Endodermal cell (in vitro differentiated cells): ENCODE measurements at places on chromosomes 4 and X. TPM values are rescaled to one million over a fixed set of nuclear protein-coding genes. Genes with fewer than 3 reads are reported as not detected.
A peak's percentile ranks its signal among the peaks of the same experiment; 100 is the strongest.

DNA sequence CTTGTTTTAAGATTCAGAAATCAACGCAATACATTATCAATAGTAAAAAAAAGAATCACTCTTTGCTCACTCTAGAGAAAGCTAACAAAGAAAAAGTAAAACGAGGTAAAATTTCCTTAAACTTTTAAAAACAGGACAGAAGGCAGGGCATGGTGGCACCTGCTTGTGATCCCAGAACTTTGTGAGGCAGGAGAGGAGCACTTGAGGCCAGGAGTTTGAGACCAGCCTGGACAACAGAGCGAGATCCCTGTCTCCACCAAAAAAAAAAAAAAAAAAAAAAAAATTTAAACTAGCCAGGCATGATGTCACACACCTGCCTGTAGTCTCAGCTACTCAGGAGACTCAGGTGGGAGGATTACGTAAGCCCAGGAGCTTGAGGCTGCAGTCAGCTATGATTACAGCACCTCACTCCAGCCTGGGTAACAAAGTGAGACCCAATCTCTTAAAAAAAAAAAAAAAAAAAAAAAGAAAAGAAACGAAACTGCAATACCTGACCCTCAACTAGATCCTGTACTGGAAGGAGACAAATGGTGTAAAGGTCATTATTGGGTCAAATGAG, 3.5 kb downstream of the CCNI start:
- DNase-seq = no peak

Gene SMARCA1
- 73.6 to 83.3 TPM (median 81.7 TPM) in 3 replicates for total RNA-seq

DNA sequence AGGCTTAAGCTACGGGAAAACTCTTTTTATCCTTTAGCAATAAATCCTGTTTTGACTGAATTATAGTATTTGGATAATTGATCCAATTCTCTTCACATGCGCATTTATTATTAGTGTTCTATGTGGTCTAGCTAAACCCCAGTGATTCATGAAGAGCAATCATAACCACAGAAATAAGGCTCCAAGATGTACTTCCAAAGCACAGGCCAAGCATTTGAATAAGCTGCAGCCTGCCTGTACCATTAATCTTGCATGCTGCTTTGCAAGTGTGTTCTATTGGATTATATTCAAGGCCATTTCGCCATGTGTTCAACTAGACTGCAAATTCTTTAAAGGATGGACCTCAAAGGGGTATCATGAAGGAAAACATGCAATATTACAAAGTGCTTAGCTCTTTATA, 385.2 kb upstream of the FAT1 start:
- no peak for DNase-seq

- no peak for DNase-seq
Measured at GRCh38 chr4:168453146-168453545, 27.1 kb downstream of the DDX60L start.

DNA sequence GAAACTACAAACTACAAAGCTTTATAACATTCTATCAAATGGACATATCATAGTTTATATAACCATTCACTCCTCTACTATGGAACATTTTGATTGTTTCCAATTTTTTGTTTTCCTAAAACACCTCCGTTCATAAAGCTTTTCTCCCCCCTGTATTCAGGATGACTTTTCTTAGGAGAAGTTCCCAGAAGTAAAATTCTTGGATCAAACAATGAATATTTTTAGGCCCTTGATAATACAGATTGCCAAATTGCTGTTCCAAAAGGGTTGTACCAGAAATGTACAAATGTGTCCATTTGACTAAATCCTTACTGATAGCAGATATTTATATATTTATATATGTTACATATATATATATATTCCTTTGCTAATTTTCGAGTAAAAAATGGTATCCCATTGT, 77.8 kb downstream of the GPC3 start:
- no peak for DNase-seq

DNA sequence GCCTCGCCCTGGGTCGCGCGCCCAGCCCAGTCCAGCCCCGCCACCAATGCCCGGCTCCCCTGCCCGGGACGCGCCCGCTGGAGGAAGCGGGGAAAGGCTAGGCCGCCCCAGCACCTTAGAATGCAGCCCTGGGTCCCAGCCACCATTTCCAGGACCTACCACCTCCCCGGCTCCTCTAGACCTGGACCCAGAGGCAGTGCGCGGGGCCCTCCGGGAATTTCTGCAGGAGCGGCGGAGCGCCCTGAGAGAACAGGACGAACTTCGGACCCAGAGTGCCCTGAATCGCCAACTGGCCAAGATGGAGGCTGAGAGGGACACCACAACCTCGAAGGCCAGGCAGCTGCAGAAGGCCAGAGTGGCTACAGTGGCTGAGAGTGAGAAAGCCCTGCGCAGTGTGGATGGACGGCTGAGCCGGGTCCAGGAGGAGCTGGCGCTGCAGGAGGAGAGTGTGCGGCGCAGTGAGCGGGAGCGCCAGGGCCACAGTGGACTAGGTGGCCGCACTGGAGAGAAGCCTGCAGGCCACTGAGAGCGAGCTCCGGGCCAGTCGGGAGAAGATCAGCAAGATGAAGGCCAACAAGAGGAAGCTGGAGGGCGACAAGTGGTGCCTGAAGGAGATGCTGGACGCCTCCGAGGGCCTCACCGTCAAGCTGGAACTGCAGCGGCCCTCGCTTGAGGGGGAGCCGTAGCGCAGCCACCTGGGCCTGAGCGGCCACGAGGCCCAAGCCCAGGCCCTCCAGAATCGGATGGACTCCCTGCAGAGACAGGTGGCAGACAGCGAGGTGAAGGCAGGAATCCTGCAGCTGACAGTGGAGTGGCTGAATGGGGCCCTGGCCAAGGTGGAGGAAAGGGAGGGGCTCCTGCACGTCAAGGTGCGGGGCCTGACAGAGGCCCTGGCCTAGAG, 15.5 kb downstream of the SMIM10L2A start:
- DNase-seq = no peak

DNA sequence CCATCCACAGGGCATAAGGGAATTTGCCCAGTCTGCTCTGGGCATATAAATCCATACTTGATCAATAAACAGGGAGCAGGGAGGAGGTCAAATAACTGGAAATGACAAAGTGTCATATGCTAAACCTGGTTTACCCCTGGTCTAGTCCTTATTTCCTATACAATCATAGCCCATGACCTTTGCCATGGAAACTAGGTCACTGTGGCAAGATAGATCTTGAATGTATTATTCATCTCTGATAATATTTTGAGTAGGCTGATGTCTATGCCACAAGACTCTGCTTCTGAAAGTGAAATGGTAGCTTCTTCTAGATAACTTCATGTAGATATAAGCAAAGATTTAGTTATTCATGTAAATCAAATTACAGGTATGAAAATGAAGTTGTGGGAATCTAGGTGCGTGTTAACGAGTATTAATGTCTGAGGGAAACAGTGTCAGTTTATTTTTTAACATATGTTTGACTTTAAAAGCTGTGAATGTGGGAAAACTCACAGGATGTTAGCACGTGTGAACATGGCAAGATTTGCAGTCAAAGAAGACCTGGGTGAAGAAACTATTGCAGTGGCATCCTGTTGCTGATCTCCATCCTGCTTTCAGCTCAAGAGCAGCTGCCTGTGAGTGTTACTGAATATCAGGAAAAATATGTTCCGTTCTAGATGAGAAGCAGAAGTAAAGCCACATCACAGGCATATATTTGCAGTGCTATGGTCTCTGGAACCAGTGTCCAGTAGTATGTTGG, 81.8 kb upstream of the NDP start:
- DNase-seq = no peak

DNA sequence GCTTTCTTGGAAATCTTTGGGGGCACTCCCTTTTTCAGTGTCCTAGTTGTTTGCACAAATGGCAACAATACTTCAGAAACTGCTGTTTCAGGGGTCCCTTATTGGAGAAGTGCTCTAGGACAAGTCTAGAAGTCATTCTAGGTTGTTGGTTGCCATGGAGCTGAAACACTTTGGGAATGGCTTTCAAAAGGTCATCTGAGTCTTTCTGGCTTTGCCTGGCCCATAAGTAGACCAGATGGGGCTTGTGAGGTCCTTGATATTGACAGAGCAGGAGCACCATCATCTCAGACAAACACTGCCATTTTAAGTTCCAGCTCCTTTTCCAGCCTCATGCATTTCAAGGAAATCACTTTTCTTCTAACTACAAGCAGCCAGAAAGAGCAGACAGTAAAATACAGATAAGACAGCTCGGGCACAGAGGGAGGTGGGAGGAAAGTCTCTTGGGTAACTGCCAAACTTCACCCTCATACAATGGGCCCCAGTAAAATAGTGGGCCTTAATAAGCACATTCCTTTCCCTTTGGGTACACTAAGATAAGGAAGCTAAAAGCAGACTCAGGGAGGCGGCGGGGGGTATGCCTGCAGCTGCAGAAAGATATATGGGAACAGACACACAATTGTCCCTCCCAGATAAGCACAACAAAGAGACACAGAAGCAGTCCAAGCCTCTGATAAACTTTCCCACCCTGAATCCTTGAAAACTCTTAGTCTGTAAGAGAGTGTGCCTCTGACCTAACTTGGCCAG, 8.5 kb upstream of the NXF3 start:
- peak; percentile 66 for DNase-seq

Gene SERPINA7
- not detected in 3 replicates for total RNA-seq

Gene EMCN
- total RNA-seq = not detected in 2 replicates

Gene NEUROG2
- not detected in 3 replicates for total RNA-seq

GRCh38 chrX:38574858-38575257, 13.5 kb downstream of the TSPAN7 start:
- DNase-seq = no peak

Gene CENPI
- 14.9 to 36.9 TPM (median 32.6 TPM) in 3 replicates for total RNA-seq

Gene SPACA5
- total RNA-seq = not detected in 2 replicates

Gene JADE1
- total RNA-seq = 50.8 and 57.2 TPM in 2 replicates

DNA sequence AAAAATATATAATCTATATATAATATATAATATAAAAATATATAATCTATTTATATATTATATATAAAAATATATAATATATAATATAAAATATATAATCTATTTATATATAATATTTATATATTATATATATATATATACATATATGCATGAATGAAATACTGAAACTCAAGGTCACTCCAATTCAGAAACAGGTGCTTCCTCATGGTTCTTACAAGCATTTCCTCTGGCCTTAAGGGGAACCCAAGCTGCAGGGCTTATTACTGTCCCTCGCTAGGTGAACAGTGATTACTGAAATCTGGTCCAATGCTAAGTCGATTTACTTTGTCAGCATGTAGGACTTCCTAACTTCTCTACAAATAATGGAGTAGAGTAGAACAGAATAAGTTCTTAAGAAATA, 174.3 kb downstream of the GPM6A start:
- no peak for DNase-seq

- no peak for DNase-seq
Measured at GRCh38 chrX:19629541-19629940, 114.2 kb upstream of the MAP3K15 start.

GRCh38 chr4:2832309-2832980, 11.2 kb upstream of the ADD1 start:
- DNase-seq = peak; percentile 28

Gene CDS1
- total RNA-seq = 7.5 to 10.0 TPM (median 8.9 TPM) in 3 replicates

DNA sequence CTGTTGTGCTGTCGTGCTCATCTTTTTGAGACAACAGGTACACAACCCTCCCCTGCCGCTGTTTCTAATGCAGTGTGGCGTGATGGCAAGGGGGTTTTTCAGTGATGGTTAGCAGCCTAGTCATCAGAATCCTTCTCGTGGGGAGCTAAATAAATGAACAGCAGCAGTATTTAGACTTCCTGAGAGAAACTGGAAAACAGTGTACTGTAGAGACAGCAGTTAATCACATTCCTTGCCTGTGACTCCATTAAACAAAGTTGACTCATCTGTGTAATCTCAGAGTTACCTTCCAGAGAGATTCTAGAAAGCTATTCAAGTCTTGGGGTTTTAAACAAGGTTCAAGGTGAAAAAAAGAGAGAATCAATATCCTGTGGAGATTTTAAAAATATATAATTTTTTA, 1753.2 kb upstream of the PCDH7 start:
- DNase-seq = no peak

Gene TMEM185A
- 60.2 to 69.8 TPM (median 66.3 TPM) in 3 replicates for total RNA-seq

DNA sequence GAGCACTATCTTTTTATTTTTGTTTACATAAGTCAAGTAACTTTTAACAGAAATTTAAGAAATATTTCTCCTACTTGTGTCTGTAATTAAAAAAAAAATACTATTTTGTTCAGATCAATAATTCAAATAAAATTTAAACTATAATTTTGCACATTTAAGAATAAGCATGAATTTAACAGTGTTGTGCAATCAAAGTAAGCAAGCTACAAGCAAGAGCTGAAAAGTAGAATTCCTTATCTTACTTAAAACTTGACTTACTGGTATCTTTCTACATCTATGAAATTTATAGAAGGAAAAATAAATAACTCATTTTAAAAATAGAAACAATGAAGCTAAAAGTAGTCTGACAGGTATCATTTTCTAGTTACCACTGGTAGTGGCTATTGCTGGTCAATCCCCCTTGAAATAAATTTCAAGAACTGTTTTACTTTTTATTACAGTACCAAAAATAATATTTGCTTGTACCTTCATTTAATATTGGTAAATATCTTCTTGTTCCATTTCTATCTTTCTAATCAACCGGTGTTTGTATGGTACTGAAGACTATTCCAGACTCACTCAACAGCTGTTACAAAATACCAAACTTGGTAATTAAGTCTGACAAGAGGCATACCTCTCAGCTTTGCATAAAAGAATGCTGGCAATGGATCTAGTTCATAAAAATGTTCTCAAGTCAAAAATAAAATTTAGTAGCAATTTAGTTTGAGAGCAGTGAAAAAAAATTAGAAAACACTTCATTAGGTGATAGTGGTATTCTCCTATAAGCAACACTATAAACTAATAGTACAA, 62.2 kb downstream of the NOCT start:
- no peak for DNase-seq

GRCh38 chrX:51395810-51396728, 63.4 kb downstream of the NUDT10 start:
- DNase-seq = peak; percentile 69

Gene TLR1
- not detected in 3 replicates for total RNA-seq

- no peak for DNase-seq
Measured at GRCh38 chr4:140790171-140790570, 34.0 kb upstream of the TBC1D9 start.

Gene RAB39B
- total RNA-seq = 3.7 and 4.8 TPM in 2 replicates

DNA sequence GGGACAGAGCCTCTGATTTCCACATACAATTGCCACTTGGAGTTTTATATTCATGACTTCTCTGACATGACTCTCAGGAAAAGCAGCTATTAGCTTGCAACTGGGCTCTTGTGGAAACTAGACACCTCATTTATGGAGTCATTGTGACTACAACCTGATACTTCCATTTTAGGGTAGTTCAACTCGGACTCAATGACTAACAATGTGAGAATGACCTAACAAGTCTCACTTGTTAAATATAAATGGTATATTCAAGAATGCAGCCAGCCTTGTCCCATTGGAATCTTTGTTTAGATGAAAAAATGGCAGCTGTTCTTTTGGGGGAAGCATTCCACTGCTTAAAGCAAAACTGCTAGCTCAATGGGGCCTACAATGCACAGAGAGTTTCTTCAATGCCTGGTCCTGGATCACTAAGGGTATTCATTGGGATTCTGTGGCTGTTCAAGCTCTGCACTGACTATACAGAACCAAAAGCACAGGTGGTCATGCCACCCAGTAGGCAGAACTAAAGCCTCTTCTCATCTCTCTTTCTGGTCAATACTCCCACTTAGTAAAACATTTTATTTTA, 36.5 kb upstream of the GLRA3 start:
- DNase-seq = no peak

Gene ADRA2C
- total RNA-seq = 16.0 and 16.5 TPM in 2 replicates
